Occipital lobe (tissue), 3 donors: ENCODE measurements at places on chromosomes 6 and 20. TPM values are rescaled to one million over a fixed set of nuclear protein-coding genes. Genes with fewer than 3 reads are reported as not detected.

OPRM1 gene
- 1.7 TPM for total RNA-seq

TXLNB gene
- 0.62 TPM for total RNA-seq

FLRT3 gene
- total RNA-seq: 27.5 TPM

LST1 gene
- 0.94 TPM for total RNA-seq

HCRTR2 gene
- total RNA-seq: 14.3 TPM

SPATA25 gene
- 1.7 TPM for total RNA-seq

ZNF831 gene
- under 0.01 TPM for total RNA-seq

CDS2 gene
- 67.2 TPM for total RNA-seq

STMND1 gene
- total RNA-seq: not detected
